ENCODE measurements at places on chromosomes 7 and 10.

- no peak for DNase-seq
Observed at GRCh38 chr7:620885-621284, 101.2 kb upstream of the PDGFA start.

DNA sequence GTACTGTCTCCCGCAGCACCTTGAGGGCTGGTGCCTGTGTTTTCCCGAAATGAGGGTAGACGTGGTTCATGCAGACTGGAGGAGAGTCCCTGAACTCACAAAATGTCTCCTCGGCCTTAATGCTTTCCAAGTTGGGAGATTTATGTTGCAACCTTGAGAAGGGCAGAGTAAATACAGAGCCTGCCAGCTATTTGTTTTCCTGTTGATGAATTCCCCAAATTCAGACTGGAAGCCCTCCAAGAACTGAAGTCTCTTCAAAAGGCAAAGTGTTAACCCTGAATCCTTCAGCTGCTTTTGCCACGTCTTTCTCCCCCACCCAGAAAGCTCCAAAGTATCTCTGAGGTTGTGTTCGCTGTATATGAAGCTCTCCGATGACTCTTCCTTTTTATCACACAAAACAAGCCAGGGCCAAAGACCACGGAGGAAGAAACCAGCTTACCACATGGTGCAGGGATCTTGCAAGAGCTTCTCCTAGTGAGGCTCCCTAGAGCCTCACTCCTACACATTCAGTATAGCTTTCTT is 254.7 kb upstream of the NFE2L3 start:
- DNase-seq, result no peak

GRCh38 chr7:3835109-3835508 is 534.1 kb downstream of the SDK1 start:
- no peak for DNase-seq

GRCh38 chr7:93895859-93896600 is 5.5 kb upstream of the TFPI2 start:
- DNase-seq, result no peak

DNA sequence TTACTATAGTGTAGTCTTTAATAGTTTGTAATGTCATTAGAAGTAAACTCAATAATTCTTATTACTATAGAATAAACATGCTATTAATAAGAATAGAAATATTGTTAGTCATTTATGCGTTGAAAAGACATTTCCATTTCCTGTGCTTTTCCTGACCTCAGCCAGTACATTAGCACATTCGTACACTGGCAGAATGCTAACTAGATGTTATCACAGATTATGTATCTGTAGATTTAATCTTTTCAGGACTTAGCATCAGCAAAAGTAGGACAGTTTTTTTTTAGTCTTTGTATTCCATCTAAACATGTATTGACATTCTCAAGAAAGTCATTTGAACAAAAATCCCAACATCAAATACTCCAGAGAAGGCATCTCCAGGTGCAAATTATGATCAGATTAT is 158.5 kb downstream of the EXOC4 start:
- no peak for DNase-seq

GRCh38 chr7:36209814-36210183 is 56.7 kb downstream of the EEPD1 start:
- no peak for DNase-seq

GRCh38 chr10:5076615-5077014 is 17.6 kb upstream of the AKR1C3 start:
- DNase-seq, result no peak

DNA sequence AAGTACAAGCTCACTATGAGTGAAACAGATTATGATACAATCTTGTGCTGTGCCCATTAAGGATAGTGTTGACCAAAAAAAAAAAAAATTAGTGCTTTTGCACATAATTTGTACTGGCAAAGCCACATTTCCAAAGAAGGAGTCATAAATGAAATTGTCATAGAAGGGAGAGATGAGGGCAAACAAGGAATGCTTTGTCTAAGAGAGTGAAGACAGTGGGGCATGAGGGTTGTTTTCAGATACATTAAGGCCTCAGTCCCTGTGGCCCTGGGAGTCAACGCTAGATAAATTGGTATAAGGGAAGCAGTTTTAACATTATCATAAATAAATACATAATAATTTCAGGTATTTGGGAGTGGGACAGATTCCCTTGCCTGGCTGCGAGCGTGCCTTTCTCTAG is 267.5 kb upstream of the PRKCQ start:
- DNase-seq, result no peak

GRCh38 chr7:142349670-142350405 is 92.0 kb upstream of the PRSS58 start:
- DNase-seq, result no peak
